ENCODE measurements at places on chromosomes 5 and 9.

DNA sequence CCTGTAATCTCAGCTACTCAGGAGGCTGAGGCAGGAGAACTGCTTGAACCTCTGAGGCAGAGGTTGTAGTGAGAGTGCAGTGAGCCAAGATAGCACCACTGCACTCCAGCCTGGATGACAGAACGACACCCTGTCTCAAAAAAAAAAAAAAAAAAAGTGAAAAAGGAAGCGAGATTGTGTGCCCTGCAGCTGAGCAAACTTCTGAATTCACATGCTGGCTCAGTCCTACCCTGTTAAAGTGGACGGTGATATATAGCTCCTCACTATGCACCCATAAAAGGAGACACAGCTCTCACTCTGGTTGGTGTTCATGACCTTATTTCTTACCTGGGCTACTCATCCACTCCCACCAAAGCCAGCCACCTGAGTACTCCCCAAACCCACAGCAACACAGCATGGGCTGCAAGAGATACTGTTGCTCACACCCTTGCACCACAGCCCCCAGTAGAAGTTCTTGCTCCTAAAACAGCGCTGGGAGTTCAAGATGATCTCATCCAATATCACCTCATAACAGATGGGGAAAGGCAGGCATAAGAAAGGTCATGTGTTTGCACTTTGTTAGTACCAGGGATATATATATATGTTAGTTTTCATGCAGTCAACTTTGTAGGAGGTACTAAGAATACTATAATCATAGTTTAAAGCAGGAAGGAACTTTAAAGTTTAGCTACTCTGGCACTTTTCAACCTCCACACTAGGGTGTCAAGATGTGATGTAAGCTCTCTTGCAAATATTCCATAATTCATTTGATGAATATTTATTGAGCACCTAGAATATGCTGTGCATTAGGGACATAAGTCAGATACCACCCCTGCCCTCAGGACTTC lies 4.0 kb downstream of the TTLL11 start:
- DNase-seq, result no peak

- DNase-seq, result no peak
Measured at GRCh38 chr9:80875947-80876346, 813.4 kb downstream of the TLE1 start.

DNA sequence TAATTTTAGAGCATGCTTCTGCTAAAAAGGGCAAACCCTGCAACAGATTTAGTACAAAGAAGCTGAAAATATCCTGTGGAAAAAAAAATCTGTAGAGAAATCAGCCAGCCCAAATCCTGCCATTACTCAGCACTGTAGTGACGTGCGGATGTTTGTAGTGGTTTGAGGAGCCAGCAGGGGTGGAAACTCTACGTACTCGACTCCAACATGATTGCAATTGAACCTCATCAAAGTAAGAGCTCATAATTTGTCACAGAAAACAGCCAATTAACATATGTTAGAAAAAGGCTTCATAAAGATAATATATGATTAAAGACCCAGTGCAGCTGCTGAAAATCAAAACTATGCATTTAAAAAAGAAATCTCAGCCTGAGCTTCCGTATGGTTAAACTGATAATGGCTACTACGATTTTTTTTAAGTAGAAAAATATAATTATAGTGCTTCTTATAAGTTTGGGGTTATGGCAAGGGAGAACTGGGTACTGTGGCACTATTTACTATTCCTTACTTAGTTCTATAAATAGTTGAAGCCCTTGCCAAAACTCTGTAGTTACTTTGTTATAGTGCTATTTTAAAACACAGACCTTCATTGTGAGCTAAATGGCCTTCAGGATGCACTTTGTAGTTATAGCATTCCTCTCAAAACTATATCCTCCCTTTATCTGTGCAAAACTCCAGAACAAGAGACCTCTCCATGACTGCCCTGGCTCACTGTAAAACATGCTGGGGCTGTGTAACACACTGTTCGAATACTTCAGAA lies 49.4 kb downstream of the MEF2C start:
- no peak for DNase-seq

DNA sequence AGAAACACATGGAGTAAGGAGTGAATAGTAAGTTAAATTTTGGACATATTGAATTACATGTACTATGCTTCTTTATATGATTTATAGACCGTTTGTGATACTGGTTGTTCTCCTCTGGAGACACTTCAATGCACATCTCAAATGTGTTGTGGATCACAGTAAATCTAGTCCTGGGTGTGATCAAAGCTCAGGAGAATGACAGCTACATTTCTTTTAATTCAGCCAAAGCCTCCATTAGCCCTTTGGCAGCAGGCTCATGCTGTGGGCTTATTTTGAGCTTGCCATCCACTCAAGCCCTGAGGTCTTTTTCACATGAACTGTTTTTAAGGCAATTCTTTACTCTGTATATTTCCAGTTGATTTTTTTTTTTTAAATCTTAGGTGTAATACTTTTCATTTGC lies 34.6 kb upstream of the ACTBL2 start:
- DNase-seq, result no peak

- no peak for DNase-seq
Measured at GRCh38 chr9:118561051-118561450, 808.2 kb downstream of the BRINP1 start.

- DNase-seq, result peak; percentile 72
Measured at GRCh38 chr5:149852641-149853330, 91.8 kb downstream of the PDE6A start.

DNA sequence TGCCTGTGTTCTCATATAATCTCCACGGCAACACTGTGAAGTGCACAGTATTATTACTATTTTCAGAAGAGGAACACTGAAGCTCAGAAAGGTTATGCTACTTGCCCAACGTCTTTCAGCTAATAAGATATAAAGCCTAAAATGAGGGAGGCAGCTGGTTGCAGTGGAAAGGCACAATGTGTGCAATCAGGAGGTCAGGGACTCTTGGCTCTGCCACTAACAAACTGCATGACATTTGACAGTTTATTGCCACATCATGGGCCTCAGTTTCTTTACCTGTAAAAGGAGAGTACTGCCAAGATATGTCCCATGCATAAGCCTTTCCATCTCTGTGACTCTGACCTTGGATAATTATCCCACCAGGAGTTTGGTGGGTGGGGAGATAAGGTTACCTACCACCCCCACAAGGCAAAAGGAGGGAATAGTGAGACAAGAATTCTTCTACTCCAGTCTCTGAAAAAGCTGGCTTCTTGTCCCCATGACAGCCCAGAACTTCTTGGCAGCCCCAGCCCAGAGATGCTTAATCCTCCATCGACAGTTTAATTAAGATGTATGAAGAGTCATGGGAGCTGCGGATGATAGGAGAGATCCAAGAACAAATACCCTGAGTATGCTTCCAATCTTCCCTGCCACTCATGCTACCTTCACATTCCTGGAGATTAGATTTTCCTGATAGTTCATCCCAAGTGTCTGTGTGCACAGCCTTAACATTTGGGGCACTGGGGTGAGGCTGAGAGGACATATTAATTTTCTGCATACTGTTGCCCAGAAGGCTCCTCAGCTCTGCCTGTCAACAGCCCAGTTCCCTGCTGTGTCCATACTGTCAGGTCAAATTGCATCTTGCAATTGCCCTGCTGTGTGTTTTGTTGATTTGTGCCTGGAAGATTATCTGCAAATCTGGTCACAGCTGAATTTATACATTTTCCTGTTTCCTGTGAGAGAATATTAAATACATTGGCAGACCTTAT lies 271.2 kb downstream of the FAM114A2 start:
- no peak for DNase-seq

DNA sequence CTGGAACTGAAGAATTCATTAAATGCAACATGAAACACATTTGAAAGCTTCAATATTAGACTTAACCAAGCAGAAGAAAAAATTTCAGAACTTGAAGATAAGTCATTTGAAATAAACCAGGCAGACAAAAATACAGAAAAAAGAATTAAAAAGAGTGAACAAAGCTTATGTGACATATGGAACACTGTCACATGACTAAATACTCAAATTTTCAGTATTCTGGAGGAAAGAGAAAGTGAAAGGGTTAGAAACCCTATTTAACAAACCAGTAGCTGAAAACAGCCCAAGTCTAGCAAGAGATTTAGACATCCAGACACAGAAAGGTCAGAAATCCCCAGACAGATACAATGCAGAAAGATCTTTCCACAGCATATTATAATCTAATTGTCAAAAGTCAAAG lies 37.1 kb upstream of the SH3TC2 start:
- no peak for DNase-seq
